Stimulated activated CD4-positive, alpha-beta T cell treated with anti-CD3 and anti-CD28 coated beads, Interleukin-15, amount 100 ng/mL, for 48 hours (primary cell): ENCODE measurements at places on chromosomes 7 and 10.

GRCh38 chr10:113732160-113732881 is 19.2 kb upstream of the PLEKHS1 start:
- no peak for DNase-seq

GRCh38 chr10:119189811-119190282 is 11.2 kb upstream of the PRDX3 start:
- DNase-seq, result no peak

DNA sequence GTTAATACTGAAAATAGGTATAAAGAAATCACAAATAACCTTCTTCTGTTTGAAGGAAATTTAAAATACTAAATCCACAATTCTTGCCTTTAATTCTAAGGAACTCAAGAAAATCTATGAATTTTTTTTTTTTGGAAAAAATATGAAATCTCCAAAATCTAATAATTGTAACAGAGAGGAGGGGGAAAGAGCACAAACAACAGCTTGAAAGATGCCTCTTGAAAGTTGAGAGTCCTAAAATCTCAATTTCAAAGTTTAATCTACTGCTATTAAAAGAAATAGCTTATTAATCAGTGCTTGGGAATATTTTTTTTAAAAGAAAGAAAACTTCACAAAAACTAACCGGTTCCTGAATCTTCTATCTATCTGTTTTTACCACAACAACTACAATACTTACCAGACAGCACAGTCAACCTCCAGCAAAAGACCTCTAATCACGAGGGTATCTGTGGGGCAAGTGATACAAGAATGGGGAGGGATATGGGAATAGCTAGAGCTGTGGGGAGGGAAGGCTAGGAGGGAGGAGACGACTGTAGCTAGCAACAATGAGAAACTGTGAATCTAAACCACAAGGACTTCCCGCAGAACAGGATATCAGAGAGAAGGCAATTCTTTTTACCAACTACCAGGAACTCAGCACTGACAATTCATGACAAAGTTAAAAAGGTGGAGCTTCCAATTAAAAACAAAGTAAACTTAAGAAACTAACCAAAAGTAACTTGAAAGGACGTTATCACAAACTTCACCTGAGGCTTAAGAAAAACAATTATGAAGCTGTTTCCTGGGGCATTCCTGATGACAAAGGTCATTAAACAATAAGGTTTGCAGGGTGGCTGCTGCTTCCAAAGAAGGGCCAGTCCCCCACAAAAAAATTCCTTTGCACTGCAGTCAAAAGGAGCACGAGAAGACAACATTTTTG is at the start of gene USP54:
Gene USP54 (minus strand): TSS at position 462 of the 919 bp plus-strand sequence. CDS start 15,684 bp downstream, outside the sequence.
- no peak for DNase-seq

DNA sequence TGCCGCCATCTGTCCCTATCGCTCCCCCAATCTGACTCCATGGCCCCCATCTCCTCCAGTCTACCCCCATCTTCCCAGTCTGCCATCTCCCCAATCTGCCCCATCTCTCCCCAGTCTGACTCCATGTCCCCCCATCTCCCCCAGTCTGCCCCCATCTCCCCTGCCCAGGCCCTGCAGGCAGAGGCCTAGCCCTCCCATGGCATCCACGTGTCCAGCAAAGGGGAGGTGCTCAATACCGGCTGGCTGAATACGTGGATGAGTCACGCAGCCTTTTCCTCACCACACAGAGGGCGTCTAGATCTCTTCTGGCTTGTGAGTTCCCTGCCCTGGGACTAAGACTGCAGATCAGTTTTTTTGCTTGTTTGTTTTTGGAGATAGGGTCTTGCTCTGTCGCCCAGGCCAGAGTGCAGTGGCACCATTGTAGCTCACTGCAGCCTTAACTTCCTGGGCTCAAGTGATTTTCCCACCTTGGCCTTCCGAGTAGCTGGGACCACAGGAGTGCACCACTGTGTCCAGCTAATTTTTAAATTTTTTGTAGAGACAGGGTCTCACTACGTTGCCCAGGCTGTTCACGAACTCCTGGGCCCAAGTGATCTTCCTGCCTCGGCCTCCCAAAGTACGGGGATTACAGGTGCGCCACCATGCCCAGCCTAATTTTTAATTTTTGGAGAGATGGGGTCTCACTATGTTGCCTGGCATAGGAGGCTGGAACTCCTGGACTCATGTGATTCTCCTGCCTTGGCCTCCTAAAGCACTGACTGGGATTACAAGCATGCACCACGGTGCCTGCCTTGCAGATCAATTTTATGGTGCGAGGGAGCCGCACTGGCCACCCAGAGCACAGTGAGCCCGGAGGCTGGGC is 15.3 kb upstream of the GPR146 start:
- peak; percentile 65 for DNase-seq

- no peak for DNase-seq
Observed at GRCh38 chr7:117237646-117238045, 85.2 kb downstream of the WNT2 start.

DNA sequence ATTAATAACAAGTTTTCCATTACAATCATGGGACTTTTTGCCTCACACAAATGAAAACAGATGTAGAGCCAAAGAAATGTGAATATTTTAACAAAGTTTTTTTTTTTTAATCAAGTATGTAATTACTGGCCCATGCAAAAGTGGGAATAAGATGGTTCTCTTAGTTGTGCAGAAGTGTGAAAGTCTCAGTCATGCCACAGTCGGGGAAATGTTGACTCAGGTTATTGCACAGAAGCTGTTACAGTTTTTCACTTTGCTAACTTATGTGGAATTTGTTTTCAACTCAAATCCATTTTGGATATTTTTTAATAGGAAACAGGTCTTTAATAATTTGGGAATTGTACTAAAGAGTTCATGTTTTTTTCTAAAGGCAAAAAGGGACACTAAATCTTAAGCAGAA is 44.0 kb upstream of the CAV2 start:
- no peak for DNase-seq
